ENCODE measurements at places on chromosomes 2 and 18.

DNA sequence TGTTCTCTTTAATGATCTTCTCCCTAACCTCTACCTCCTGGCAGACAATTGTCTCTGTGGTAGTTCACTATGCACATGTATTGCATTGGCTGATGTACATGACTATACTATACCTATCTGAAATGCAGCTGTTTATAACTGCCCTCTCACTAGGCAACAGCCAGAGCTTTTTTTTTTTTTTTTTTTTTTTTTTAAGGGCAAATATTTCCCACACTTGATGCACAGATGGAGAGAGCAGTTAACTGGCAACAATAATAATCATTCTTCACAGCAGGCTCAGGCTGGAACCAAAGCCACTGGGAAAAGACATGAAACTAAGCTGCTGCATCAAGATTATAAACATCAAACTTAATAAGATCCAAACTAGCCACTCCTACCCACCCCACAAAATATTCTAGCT, 707.7 kb downstream of the LRP1B start:
- DNase-seq = no peak

DNA sequence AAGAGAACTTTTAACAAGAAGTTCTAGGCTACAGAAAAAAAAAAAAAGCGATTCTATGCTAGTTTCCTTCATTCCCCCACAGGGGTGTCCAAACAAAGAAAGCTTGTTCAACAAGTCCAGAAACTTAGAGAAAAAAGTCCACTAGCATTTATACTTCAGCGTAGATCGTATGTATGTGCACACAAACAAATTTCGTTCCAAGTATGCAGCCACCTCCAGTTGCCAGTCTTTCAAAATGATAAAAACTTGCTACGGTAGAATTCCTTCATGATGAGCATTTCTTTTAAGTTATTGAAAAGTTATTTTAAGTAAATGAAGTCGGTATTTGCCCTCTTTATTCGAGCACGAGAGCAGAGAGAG, 3.7 kb upstream of the OTX1 start:
- DNase-seq = no peak

- DNase-seq = no peak
Observed at GRCh38 chr18:2515908-2516625, 55.2 kb downstream of the METTL4 start.

GRCh38 chr2:238689871-238690389, 158.0 kb upstream of the TWIST2 start:
- no peak for DNase-seq

GRCh38 chr2:46955764-46956163, 40.2 kb upstream of the MCFD2 start:
- DNase-seq = no peak

- DNase-seq = no peak
Observed at GRCh38 chr18:74389171-74389927, 67.8 kb downstream of the DIPK1C start.

GRCh38 chr18:10051877-10052631, 138.2 kb downstream of the VAPA start:
- DNase-seq = no peak

DNA sequence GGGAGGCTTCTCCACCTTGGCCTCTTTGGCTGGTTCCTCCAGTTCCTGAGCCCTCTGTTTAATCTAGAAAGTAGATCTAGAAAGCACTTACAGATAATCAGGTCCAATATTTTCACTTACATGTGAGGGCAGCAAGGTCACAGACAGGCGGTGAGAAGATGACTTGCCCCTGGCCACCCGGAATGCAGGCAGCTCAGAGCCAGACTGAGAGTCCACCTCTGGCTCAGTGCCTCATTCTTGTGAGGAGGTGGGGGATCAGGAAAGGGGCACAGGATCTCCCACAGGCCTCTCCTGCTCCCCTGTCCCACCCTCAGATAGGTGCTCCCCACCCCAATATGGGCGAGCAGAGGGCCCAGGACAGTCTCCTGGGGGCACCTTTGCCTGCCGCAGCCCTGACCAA, 5.8 kb downstream of the WNT6 start:
- no peak for DNase-seq

DNA sequence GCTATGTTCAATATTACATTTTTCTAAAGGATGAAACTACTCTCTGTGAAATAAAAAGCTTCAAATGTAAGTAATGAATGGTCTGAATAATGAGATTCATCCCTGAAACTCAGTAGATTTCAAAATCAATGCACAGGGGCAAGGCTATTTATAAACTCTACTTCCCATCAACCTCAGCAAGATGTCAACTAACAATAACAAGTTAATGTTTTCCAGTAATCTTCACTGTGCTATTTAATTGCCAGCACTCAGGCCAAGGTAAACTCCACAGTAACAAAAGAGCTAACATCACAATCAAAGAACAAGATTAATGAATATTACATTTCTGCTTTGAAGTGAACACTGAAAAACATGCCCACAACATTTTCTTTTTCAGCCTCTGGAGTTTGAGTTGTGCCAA, 144.3 kb upstream of the ZFP36L2 start:
- DNase-seq = no peak

DNA sequence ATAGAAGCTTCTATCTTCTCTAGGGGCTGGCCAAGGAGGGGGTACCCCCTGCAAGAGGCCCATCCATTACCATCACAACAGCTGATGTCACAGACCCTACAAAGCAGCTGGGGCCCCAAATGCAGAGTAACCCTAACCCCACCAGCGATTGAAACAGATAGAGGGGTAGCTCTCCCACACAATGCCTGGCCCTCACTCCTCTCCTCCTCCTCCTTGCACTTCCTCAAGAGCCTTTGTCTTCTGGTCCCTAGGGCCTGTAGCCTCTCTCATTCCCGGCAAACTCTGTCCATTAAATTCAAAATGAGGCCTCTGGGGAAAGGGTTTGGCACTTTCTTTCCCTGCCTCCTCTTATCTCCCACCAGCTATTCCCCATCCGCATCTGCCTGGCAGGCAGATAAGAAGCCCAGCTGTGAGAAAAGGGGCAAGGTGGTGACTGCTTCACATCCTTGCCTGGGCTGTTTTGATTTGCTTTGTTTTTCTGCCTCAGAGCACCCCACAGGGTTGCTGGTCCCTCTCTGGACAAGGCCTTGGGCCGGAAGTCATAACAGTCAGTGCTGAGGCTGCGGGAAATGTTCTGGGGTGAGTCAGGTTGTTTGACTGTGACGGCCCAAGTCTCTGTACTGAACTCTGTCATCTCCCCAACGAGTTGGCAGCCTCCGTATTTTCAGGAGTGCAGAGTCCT, 26.1 kb upstream of the CYP26B1 start:
- no peak for DNase-seq

GRCh38 chr2:88254437-88255091, 84.4 kb downstream of the THNSL2 start:
- DNase-seq = no peak

- DNase-seq = no peak
Observed at GRCh38 chr2:41137031-41137430, 685.1 kb upstream of the SLC8A1 start.

DNA sequence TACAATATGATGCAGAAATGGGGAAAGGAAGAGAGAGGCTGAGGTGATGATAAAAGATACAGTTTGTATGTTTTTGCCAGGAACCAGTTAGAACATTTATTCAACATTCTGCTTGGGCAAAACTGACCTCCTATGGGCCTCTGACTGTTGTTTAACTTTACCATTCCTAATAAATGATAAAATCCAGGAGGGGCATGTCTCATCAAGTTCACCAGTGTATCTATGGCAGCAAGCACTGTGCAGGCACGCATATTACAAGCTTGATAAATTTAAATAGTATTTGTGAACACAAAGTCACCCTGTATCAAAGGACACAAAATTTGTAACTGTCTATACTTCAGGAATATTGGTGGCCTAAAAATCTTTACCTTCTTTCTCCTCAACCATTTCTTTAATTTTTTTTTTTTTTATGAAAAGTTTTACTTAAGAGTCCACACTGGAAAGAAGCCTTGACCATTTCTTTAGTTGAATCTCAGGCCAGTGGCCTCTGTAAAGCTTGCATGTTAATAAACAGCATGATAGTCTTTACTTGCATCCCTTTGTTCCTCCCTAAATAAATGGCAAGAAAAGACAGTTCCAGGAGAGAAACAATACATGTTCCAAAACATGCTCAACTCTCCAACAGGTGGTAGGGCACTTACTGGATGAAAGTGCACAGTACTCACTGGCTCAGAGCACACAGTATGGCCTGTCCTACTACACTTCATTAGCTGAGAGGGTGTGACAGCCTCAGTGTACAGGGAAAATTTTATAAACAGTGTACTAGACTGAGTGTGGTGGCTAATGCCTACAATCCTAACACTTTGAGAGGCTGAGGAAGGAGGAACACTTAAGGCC, 52.3 kb downstream of the SOS1 start:
- DNase-seq = no peak

DNA sequence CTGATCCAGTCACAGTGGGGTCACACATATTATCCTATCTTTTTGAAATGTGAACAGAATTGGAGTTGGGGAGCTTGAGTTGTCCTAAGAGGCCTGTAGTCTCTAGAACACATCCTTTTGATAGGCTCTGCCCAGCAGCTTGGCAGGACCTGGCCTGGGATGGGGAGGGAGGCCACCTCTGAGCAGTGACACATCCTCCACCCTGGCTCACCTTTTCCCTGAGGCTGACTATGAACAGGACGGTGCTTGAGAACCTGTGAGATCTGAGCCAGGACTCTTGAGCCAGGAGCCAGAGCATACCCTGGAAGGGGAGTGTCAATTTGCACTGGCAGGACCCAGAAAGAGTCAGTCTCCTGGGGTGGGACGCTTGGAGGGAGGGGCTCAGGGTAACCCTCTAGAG, 17.7 kb upstream of the ATP6V1B1 start:
- DNase-seq = no peak

DNA sequence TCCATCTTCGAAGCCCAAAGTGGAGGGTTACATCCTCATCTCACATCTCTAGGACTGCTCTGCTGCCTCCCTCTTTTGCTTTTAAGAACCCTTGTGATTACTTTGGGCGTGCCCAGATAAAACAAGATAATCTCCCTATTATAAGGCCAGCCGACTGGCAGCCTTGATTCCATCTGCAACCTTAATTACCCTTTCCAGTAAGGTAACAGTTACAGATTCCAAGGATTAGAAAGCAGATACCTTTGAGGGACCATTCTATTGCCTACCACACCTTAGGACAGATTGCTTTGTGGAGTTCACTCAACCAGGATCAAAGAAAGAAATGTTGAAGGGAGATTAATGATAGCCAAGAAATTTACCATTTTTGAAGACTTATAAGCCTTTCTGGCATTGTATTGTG, 250.8 kb upstream of the ACVR2A start:
- no peak for DNase-seq

- DNase-seq = no peak
Observed at GRCh38 chr2:209653134-209653533, 118.5 kb upstream of the UNC80 start.

DNA sequence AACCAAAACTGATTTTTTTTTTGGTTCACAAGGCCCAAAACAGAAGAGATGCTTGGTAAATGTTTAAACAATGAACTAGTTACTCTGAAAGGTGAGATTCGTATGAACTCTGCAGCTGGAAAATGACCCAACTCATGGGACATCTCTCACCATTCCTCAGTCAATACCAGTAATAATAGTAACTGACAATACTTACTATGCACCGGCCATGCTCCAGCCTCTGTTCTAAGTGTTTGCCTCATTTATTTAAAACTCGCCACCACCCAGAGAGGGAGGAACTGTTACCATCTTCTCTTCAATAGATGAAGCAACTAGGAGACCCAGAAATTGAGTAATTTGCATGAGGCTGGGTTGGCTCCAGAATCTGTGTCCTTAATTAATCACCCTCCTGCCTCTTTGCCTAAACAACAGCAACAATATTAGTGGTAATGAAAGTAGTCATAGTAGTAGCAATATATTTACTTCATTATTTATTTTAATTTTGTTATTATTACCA, 130.4 kb downstream of the CTIF start:
- DNase-seq = no peak

GRCh38 chr2:216678813-216679657, 16.3 kb downstream of the IGFBP5 start:
- no peak for DNase-seq

- DNase-seq = no peak
Observed at GRCh38 chr2:6618201-6618600, 247.5 kb downstream of the CMPK2 start.

GRCh38 chr2:231795525-231796327, 9.5 kb downstream of the COPS7B start:
- DNase-seq = no peak

GRCh38 chr2:68469935-68470334, 2.5 kb downstream of the APLF start:
- no peak for DNase-seq

DNA sequence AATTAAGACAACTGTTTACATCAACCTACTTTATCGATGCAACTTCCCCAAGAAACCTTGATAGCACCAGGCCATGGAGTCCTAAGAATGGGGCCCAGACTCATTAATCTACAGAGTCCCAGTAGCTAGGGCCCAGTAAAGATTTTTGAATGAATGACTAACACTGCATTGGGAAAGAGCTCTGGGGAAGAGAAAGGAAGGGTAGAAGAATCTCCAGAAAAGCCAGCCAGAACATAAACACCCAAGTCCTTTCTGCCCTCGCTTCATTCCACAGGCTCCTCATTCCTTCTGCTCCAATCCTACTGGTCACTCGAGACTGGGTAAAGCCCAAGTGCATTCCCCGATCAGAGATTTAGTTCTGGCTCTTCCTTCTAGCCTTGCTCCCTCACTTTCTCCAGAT, 44.3 kb downstream of the CYRIA start:
- DNase-seq = no peak

DNA sequence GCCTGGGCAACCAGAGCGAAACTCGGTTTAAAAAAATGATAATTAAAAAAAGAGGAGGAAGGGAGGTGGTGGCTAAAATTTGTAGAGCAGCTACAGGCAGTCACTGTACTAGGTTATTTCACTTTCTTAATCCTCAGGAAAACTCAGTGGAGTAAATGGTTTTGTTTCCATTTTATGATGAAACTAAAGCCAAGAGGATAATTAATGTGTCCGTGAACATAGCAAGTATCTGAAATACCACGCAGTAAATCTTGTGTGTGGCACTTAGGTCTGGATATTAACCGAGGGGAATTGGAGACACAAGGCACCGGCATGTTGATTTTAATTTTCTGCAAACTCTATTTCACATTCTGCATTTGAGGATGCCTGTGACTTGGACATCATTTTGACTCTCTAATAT, 14.5 kb downstream of the SH3BP4 start:
- no peak for DNase-seq

DNA sequence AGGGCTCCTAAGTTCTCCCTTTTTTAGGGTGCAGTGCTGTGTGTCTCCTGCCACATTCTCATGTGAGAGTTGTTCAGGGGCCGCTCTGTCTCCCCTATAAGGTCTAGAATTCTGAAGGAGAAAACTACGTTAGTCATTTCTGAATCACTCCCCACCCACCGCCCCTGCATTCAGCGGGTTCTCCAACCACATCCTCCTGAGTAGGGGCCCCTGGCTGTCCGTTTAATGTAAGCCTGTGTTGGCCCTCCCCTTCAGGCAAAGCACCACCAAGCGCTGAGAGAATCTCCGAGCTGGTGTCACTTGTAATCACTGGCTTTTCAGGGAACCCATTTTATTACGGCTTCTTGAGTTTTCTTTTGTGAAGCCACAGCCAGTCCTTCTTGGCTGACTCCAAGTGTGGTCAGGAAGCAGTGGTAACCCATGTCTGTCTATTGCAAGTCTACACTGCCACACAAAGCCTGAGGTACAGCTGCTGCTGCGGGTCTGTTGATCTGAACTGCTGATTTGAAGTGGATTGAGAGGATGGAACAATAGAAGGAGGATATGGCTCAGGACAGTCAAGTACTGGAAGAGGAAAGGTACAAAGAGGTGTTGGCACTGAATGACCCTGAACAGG, 16.9 kb downstream of the LCT start:
- no peak for DNase-seq
